Muscle of back (tissue), 13 donors: ENCODE measurements at places on chromosomes 5 and 9. TPM values are rescaled to one million over a fixed set of nuclear protein-coding genes. Genes with fewer than 3 reads are reported as not detected.

FBXW2 gene
- 35.8 TPM for polyA plus RNA-seq

DNA sequence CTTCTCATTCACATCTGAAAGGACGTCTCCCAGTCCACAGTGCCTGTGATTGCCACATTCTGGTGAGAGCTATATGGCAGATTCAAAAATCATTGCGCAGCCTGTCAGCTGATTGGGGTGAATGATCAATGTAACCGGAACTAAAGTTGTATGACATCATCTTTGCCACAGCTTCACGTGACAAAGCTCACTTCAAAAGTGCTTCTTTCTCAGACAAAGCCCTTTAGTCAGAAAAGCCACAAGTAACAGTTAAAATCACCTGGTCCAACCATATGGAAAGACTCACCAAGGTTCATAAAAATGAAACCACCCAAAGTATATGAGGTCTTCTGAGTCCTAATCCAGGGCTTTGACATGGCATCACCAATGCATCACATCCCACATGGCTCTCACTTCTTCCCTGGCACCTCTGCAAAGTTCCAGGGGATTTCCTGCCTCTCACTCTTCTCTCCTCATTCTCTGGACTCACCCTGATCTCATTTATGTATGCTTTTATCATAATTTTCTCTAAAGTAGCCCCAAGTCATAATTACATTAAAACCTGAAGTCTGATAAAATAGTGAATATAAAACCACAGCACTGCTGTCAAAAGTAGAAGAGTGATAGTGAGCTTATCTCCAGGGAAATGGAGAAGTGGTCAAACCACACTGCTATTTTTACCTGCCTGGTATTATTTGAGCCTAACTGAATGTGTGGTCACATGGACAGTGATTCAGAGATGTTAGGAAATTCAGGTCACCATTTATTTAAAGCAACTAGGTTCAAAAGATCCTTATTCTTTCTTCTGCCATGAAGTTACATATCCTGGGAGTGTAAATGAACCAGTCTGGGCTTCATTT is 193.1 kb upstream of the PTGER4 start:
- no peak for DNase-seq

CDH10 gene
- 0.39 TPM for polyA plus RNA-seq

DNA sequence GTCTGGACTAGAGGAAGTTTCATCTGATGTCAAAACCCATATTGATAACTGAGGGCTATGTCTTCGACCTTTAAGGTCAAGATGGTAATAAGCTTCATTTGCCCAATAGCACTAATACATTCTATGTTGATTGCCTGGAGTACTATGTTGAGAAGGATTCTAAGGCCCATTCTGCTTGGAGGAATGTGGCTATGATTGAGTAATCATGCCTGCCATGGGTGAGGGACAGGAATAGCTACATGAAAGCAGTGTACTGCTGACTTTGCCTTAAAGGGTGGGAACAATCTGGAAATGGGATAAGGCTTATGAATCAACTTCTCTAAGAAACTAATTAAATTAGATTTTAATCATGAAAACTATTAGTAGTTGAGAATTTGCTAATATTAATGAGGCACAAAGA is 13.6 kb downstream of the NNT start:
- no peak for DNase-seq

DNA sequence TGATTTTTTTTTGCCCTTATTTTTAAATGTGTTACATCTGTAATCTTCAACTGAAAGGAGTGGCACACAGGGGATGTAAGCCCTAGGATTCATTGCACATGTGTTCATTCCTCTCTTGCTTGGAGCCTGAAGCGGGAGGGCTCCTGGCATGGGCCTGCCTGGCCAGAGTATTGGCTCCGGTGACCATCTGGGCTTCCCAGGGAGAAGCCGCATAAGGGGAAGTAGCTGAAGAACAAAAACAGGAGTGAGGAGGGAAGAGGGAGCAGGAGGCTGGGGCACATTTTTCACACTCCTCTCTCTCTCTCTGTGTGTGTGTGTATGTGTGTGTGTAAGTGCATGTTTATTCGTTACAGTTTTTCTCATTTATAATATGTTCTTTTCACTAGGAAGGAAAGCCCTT is 269.9 kb downstream of the PRR16 start:
- DNase-seq = peak; percentile 3

PCDHB14 gene
- polyA plus RNA-seq = 7.2 TPM

DNA sequence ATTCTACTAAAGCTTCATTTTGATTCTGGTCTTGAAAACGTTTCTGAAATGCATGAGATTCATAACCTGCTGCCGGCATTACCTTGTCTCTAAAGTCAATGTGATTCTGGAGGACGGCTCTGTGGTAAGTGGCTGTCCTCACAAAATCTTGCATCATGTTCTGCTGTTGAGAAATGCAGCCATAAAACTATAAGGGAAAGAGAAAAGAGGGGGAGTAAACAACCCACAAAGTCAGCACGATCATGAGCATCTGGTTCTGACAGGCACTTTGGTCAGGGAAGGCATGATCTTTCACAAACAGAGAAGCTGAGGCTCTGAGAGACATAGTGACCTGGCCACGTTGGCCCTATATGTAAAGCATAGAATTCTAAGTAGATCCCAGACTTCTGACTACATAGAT is 168.9 kb upstream of the PUM3 start:
- DNase-seq = no peak

DNA sequence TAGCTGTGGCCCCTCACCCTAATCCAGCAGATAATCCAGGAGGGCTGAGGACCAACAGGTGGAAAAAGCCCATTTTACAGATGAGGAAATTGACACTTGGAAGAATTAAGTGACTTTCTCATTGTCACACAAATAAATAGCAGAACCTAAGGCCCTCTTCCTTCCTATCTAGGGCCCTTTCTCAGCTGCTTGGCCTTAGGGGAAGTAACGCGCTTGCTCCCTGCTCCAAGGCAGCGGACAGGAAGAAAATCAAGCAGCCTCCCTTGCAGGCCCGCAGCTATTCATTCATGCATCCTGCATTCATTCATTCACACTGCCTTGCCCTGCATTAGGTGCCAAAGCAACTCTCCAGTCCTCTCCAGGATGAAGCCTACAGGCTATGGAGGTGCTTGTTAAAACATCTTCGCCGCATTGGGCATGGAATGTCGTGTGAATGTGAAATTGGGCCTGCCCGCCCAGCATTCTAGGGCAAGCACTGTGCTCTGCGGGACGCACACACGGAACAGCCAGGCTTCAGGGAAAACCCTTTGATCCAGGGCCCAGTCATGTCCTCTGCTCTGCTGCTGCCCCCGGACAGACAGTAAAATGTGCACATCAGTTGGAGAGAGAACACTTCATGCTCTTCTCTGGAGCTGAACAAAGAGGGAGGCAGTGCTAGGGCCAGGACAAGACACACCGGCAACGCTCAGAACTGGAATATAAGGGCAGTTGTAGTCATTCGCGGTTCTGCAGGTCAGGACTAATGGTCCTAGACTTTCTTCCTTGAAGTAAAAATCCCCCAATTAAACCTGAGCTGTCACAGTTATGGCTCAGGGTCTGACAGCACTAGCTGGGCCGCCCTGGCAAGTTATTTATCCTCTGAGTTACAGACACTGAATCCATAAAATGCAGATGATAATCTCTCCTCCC is 166.0 kb downstream of the COL23A1 start:
- DNase-seq = no peak

GOLM1 gene
- polyA plus RNA-seq = 69.0 TPM

C9 gene
- 0.43 TPM for polyA plus RNA-seq

DNA sequence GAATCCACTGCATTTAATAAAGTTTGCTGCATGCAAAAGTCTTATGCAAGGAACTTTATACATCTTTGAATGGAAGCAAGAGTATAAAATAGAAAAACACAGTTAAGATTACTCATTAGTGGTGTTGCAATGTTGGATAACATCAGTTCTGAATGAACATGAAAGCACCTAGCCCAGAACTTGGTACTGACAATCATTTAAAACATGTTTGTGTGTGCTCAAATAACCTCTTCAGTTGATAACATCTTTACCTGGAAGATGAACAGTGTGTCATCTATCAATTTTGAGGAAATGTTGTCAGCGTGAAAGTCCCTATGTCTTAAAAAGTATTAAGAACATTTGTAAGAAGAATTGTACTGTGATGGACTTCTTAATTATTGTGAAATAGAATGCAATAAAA is 370.4 kb upstream of the GRAMD2B start:
- DNase-seq = no peak

- no peak for DNase-seq
Observed at GRCh38 chr5:167944121-167944852, 347.2 kb upstream of the WWC1 start.

SLC45A2 gene
- polyA plus RNA-seq = 0.20 TPM

DNA sequence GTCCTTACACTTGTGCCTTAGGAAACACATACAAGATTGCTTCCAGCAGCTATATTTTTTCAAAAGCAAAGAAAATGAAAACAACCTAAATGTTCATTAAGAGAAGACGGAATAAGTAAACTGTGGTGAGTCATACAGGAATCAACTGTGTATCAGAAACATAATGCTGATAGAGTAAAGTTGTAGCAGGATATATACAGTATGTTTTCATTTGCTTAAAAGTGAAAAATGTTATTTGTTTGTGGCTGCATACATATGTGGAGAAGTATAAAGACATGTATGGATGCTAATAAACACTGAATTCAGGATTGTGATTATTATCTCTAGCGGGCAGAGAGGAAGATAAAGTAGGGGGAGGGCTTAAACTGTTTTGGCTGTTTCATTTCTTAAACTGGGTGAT is 8.3 kb downstream of the DCTN4 start:
- DNase-seq = no peak

- DNase-seq = no peak
Observed at GRCh38 chr5:98368141-98368540, 405.3 kb upstream of the RGMB start.

DNA sequence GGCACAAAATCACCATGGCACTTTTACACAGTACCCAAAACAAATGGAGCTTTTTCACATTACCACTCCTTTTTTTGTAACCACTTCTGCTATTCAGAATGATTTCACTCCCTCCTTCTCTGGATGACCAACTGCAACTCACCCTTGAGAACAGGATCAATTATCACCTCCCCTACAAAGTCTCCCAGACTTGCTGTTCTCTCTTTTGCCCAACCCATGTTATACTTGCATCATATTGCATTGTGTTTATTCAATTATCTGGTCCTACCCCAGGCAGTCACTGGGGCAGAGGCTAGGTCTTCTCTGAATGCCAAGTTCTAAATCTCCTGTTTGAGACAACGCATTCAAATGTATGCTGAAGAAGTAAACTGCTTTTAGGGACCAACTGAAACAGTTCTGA is 96.0 kb downstream of the GPR21 start:
- DNase-seq = no peak

FOXD4L4 gene
- not detected for polyA plus RNA-seq

- DNase-seq = peak; percentile 45
Observed at GRCh38 chr5:144125163-144125726, 45.2 kb downstream of the YIPF5 start.

BDP1 gene
- polyA plus RNA-seq = 30.0 TPM

- DNase-seq = no peak
Observed at GRCh38 chr9:4558371-4558998, 68.2 kb downstream of the SLC1A1 start.

DNA sequence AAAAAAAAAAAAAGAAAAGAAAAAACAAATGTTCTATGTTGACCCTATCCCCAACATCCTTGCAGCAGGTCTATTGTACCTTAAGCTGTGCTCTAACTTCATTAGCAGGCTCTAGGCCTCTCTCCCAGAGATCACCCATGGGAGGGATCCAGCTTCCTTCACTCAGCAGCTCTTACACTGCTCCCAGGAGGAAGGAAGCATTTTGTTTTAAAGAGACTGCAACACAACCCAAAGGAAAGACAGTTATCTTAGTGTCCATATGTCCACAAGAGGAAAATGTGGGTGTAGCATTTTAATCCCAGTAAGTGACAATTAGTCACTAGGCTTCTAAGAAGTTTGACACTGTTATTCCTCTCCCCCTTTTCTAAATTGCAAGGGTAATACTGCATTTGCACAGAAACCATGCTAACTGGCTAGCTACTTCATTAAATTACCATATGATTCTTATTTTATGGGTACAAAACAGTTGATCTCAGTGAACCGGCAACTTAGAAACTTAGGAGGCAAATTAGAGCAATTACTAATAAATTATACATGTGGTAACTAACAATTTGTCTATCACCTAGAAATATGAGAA is 58.8 kb downstream of the MARCHF3 start:
- no peak for DNase-seq

- DNase-seq = no peak
Observed at GRCh38 chr5:9269014-9269413, 276.9 kb downstream of the SEMA5A start.

GRCh38 chr9:96854651-96855273 is 448 bp upstream of the ZNF782 start:
- DNase-seq = no peak

- DNase-seq = no peak
Observed at GRCh38 chr5:17329571-17329970, 112.1 kb downstream of the BASP1 start.

SLC28A3 gene
- 0.05 TPM for polyA plus RNA-seq

DDX4 gene
- polyA plus RNA-seq = 0.39 TPM

GRCh38 chr5:104576677-104577076 is 1014.1 kb upstream of the NUDT12 start:
- DNase-seq = no peak

- DNase-seq = no peak
Observed at GRCh38 chr5:24899180-24899579, 254.4 kb upstream of the CDH10 start.

- no peak for DNase-seq
Observed at GRCh38 chr5:72177538-72177937, 70.3 kb downstream of the MAP1B start.

DNA sequence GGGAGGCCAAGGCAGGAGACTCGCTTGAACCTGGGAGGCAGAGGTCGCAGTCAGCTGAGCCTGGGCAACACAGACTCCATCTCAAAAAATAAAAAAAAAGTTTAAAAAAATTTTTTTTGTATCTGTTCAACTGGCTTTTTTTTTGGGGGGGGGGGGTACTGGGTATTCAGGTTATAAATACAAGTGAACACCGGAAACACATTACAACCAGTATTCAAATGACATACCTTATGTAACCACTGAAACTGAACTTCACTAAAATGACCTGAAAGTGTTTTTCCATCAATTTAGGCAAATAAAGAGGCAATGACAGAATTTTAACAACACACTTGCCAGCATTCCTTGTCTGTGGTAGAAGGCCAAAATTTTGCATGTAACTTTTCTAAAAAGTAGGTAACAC is 33.5 kb downstream of the STRBP start:
- DNase-seq = no peak

DNA sequence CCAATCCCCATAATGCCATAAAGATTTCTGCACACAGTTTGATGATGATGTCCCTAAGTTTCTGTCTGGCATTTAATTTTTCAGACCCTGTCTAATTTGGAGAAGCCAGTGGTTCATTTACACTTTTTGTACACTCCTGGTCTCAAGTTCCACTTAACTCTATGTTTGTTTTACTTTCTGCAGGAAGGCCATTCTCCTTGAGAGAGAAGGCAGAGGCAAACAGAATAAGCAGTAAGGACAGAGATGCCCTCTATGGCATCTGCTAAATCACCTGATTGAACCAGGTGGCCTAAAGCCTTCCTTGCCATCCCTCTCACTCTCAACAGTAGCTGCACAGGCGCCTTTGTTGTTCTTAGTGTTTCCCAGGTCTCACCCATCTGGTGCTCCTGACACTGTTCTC is 86.1 kb upstream of the LRRTM2 start:
- no peak for DNase-seq

- no peak for DNase-seq
Observed at GRCh38 chr9:87386490-87387025, 111.1 kb upstream of the DAPK1 start.
